ENCODE measurements at places on chromosomes 16 and 17.

GRCh38 chr16:86542756-86543750 lies 12.0 kb downstream of the MTHFSD start:
- DNase-seq, result no peak

GRCh38 chr17:36937001-36937958 lies at the start of gene LHX1:
Gene LHX1 (plus strand): TSS chr17:36937475. CDS start chr17:36938198, 723 bp downstream.
- DNase-seq, result no peak

GRCh38 chr16:49701789-49702494 lies 154.0 kb downstream of the ZNF423 start:
- DNase-seq, result no peak

DNA sequence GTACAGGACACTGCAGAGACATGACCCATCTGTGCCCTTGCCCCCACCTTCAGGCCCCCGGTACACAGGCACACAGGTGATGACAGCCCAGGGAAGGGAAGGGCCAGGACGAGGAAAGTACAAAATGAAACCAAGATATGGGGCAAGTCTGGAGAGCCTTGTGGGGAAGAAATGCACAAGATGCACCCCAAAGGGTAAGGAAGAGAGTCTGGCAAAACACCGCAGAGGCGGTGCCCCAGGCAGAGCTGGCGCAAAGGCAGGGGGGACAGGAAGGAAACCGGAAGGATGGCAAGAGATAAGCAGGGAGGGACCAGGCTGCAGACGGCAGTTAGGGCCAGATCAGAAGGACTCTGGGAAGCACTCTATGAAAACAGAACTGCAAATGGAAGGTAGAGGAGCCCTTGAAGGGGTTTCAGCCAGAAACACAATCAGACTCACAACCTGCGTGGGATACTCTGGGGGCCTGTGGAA lies 81.4 kb downstream of the SLC39A11 start:
- DNase-seq, result no peak

DNA sequence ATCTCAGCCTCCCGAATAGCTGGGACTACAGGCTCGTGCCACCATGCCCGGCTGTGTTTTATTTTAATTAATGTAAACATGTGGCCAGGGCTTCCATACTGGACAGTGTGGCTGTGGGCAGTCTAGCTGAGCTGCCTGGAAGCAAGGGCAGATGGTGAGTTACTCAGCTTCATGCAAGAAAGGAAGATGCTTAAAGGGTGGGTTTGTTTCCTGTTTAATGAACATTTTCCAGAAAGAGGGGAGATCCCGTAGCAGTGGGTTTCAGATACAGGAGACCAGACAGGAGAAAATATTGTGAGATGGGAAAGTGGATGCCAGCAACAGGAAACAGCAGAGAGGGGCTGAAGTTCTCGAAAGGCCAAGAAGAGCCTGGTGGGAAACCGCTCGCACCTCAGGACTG lies 7.3 kb downstream of the MAPK8IP3 start:
- no peak for DNase-seq

DNA sequence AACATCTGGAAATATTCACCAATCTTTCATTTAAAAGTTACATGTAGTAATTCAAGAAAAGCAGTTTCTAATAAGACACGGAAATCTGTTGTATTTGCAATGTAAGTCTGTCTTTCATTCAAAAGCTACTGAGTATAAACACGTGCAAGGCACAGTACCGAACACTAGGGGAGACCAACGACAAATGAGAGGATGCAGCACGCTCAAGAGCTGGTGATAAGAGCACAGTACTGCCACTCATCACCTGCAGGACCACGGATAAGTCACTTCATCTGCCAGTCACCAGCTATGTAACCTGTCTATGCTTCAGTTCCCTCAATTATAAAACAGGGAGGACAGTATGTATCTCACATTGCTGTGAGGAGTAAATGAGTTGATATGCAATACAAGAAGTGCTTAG lies 67.1 kb downstream of the CLEC18A start:
- DNase-seq, result peak; percentile 17

DNA sequence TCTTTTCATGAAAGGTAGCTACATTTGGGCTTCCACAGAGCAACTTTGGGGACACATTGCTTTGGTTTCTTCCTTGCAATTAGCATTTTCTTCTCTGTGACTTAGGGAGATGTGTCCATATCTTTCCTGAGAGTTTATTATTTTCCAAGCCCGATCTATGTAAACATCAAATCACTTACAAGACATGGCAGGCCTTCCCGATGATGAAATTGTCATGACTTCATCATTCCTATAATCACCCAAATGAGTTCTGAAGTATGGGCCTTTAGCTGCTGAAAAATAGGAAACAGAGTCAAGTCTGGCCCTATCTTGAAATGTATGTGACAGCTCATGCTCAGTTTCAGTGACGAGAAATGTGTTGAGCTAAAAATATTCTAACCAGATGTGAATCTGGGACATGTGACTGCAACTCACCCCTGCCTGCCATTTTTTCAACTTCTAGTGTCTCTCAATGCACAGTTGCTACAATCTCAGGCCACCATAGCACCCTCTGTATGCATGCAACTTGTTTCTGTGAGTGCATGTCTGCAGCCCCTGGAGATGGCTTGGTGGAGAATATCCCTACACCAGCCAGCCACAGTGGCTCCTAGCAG lies 199.6 kb upstream of the MAF start:
- DNase-seq, result no peak

DNA sequence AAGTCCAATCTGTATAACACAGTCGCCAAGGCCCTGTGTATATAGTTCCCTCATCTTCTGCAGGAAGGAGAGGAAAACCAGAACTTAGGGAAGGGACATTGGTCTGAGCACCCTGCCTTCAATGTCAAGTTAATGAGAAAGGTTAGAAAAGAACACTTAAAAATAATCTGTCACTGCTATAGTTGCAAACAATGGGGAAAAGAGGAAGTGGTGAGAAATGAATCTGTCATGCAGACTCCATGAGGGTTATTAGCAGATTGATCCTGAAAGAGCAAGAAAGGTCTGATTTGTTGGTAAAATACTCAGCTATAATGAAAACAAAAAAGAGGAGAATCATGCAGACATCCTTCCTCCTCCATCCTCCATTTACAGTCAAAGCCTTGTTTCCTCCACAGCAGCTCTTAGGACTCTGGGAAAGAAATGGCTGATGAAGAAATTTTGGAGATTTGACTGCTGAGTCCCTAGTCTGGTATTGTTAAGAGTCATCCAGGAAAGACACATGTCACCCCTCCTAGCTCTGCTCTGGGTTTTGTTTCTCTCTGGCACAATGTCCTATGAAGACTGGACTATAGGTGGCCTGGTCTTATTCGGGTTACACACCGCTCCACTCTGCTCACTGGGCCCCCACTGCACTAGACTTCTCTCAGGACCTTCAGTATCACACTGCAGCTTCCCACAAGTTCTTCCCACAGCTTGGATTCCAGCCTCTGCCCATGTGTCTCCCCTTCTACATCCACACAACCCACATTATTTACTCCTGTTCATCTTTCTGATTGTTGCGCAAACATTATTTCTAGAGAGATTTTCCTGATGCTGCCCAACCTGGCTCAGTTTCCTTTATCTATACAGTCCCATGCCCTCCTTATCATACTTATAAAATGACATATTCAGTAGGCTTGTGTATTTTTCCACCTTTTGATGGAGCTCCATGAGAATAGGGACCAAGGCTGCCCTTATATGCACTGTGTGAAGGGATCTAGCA lies 56.5 kb upstream of the XYLT1 start:
- no peak for DNase-seq

GRCh38 chr16:72493716-72494415 lies 321.9 kb upstream of the PMFBP1 start:
- DNase-seq, result no peak

DNA sequence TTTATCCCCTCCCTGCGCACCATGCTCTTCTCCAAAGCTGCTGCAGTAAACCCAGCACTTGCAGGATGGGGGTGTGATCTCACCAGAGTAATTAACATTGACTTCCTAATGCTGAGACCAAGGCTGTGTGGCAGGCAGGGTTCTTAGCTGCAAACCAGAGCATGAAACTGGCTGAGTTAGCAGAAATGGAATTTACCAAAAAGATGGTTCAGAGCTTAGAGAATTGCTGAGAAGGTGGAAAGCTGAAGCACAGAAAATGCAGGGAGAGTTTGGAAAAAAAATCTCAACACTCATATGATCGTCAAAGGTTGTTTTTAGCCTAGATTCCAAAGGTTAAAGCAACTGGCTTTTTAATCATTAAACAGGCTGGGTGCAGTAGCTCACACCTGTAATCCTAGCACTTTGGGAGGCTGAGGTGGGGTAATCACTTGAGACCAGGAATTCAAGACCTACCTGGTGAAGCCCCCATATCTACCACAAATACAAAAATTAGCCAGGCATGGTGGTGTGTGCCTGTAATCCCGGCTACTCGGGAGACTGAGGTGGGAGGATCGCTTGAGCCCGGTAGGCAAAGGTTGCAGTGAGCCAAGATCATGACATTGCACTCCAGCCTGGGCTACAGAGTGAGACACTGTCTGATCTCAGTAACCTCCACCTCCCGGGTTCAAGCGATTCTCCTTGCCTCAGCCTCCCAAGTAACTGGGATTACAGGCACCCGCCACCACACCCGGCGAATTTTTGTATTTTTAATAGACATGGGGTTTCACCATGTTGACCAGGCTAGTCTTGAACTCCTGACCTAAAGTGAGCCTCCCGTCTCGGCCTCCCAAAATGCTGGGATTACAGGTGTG lies 6.0 kb upstream of the TXNDC11 start:
- DNase-seq, result no peak

- no peak for DNase-seq
Measured at GRCh38 chr17:970364-970763, 9.2 kb downstream of the NXN start.

DNA sequence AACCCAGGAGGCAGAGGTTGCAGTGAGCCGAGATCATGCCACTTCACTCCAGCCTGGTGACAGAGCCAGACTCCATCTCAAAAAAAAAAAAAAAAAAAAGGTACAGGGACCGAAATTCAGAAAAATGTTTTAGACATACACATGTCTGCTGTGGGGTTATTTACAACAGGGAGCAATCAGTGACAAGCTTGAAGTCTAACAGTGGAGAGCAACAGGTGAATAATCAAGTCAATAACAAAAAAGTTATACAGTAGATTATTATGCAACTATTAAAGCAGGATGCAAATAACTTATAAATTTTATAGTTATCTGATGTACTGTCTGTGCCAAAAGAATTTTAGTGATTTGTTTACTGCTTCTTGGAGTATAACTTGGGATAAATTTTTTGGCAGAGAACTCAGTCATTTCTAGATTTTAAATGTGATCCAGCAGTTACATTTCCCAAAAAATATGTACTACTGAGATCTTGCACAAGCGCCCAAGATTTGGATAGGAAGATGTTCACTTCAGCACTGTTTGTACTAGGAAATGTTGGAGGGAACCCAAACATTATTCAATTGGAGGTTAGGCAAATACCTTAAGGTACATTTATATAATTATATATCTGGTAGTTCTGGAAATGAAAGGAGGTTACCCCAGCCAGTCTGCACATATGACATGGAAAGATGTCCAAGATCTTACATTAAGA lies 34.1 kb downstream of the EEF2K start:
- no peak for DNase-seq

All from stimulated activated CD8-positive, alpha-beta memory T cell treated with anti-CD3 and anti-CD28 coated beads, Interleukin-4, amount 100 ng/mL, for 1 hour (primary cell).